Kidney glomerular epithelial cell (primary cell): ENCODE measurements at places on chromosomes 1 and 21.
A peak's percentile ranks its signal among the peaks of the same experiment; 100 is the strongest.

DNA sequence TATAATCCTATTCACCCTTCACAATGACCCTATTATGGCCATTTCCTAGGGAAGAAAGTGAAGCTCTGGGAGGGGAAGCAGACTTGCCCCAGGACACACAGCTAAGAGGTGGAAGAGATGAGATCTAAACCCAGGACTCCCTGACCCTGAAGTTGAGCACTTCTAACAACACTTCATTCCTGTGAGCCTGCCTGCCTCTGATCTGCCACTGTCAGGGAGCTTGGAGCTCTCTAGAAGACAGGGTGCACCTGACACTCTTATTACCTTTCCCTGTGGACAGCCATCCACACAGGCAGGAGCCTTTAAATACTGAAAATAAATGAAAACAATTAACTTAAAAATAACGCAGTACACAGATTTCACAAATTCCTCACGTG lies 599 bp downstream of the MKNK1 start:
- DNase-seq = no peak

DNA sequence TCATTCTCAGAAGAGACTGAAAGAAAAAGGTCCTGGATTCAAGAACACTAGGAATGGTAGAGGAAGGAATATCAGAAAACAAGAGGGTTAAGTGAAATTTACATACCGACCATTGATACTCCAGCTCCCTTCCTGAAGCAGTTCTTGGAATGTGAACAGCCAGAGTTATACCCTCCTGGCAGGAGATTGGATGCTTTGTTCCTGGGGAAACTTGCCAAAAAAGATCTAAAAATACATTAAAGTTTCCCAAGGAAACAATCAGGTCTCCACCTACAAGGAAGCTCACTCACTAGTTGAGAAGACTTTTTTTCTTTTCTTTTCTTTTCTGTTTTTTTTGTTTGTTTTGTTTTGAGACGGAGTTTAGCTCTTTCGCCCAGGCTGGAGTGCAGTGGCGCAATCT lies 91.1 kb downstream of the HLX start:
- DNase-seq = no peak

DNA sequence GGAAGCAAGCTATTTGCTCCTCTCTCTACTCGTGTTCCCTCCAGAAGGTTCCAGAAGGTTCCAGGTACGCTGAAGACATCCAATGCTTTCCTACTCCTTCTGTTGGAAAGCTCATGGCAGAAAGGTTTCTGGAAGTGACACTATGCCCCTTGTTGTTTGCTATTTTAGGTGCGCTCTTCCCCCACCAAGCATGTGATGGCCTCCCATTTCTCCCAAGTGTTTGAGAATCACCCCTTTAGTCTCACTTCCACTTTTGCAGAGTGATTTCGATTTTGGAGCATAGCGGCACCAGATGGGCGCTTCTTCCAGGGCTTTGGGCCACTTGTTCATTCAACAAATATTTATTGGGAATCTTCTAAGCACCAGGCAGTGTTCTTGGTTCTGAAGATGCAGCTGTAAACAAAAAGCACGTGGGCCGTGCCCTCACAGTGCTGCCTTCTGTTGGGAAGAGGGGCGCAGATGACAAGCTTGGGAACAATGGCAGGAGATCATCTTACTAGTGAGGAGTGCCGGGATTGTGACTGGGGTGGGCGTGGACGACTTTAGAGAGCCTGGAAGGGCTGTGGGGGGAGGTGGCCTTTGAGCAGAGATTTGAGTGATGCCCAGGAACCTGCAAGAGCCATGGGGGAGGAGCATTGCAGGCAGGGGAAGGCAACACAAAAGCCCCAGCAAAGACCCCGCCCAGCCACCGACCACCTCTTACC lies 43.0 kb upstream of the TARDBP start:
- no peak for DNase-seq

GRCh38 chr1:39081271-39082009 lies 55.3 kb downstream of the NDUFS5 start:
- DNase-seq = no peak

GRCh38 chr1:157519451-157519850 lies 32.9 kb downstream of the FCRL5 start:
- no peak for DNase-seq

DNA sequence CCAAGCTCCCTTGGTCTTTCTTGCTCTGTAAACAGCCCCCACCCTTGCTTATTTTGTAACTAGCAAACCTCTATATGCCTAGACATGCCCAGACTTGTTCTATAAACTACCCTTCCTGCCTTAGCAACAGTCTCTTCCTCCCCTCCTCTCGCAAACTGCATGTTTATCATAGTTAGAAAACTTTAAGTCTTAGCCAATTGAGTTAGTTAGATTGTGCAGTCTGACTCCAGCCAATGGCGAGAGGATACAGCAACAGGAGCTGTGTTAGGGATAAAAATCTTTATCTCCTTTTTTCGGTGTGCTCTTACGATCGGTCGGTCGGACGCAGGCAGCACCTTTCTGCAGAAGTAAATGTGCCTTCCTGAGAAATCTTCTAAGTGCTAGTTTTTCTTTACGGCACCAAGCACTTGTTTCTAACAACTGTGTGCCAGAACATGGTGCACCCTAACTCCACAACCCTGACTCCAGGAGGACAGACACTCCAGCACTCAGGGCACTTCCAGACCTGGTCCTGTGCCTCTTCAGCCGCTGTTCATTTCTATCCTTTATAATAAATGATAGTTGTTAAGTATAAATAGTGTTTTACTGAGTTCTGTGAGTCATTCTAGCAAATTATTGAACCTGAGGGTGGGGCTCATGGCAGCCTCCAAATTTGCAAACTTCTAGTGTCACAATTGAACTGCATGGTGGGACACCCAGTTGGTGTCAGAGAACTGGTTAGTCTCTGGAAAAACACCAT lies 25.7 kb upstream of the GNG4 start:
- DNase-seq = no peak

GRCh38 chr1:223844787-223845036 lies 1.0 kb downstream of the TP53BP2 start:
- peak; percentile 52 for DNase-seq

DNA sequence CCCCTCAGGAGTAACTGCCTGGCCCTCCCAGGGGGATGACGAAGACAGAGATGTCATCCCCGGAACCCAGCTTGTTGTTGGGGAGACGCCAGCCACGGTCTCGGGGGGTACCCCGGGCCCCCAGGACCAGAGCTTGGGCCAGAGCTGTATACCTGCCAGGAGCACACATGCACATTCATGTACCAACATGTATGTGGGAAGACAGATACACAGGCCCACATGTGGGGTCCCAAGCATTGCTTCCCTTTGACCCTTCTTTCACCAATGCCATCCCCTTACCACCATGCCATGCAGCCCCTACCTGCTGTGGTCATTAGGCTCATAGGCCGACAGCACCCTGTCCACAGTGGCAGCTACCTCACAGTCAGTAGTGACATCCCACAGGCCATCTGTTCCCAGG lies 3.2 kb upstream of the RHOC start:
- DNase-seq = no peak

DNA sequence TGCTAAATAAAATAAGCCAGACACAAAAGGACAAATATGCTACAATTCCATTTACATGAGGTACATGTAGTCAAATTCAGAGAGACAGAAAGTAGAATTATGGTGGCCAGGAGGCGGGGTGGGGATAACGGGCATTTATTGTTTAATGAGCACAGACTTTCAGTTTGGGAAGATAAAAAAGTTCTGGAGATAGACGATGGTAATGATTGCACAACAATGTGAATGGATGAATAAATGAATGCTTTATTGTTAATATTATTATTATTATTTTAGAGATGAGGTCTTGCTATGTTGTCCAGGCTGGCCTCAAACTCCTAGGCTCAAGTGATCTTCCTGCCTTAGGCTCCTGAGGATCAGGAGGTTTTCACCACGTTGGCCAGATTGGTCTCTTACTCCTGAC lies 122.0 kb downstream of the LHX4 start:
- no peak for DNase-seq

- no peak for DNase-seq
Observed at GRCh38 chr1:1205769-1206375, 520 bp downstream of the TNFRSF18 start.

- no peak for DNase-seq
Observed at GRCh38 chr21:25307489-25307888, 299.8 kb downstream of the MRPL39 start.

GRCh38 chr1:241622669-241623068 lies 17.5 kb downstream of the CHML start:
- no peak for DNase-seq

DNA sequence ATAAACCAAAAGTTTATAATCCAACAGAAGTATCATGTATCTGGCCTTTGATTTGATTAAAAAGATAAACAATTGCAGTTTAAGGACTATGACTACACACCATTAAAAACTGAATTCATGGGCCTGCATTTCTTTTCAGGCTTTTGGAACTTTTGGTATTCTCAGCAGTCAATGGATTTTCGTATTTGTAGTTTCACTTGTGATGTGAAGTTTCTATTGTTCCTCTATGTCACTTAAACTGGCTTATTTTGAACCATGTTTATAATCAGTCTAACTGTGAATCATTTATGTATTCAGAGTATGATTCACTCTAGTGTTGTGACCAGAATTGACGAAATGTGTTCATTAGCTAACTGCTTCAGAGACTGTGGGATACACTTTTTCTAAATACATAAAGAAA lies 132.9 kb downstream of the COQ8A start:
- no peak for DNase-seq

DNA sequence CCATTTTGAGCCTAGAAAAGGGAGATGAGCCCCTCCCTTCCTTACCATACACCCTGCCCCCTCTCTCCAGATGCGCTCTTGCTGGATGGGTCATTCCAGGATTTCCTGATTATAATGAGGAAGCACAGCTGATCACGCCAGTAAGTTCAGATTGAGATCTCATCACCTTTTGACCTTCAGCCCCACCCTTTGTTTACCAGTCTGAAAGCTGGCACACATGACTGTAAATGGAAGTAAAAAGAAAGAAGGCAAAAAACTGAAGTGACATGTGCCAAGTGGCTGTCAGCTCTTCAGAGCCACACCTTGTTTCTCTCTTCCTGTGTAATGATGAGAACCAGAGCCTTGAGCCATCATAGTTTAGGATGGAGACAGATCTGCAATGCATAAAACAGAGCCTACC lies 27.9 kb downstream of the S1PR1 start:
- no peak for DNase-seq
